ENCODE measurements at places on chromosomes 7 and 10. TPM values are rescaled to one million over a fixed set of nuclear protein-coding genes. Genes with fewer than 3 reads are reported as not detected.

TFR2 gene
- total RNA-seq: 1.1 TPM

CRYGN gene
- 0.16 TPM for total RNA-seq

C10orf53 gene
- total RNA-seq: not detected

HECW1 gene
- total RNA-seq: 2.3 TPM

SPDYE9 gene
- total RNA-seq: not detected

GIMAP2 gene
- total RNA-seq: 5.1 TPM

SNX10 gene
- not detected for total RNA-seq

GNGT1 gene
- not detected for total RNA-seq

KCND2 gene
- total RNA-seq: 0.65 TPM

EBLN1 gene
- total RNA-seq: not detected

BAMBI gene
- 16.2 TPM for total RNA-seq

RET gene
- total RNA-seq: 2.4 TPM

GPR26 gene
- not detected for total RNA-seq

BMPR1A gene
- total RNA-seq: 87.5 TPM

SLC29A4 gene
- total RNA-seq: 1.5 TPM

HOXA7 gene
- total RNA-seq: not detected

NXPH1 gene
- total RNA-seq: not detected

FRMPD2 gene
- not detected for total RNA-seq

PODXL gene
- total RNA-seq: 2.4 TPM

CLDN4 gene
- total RNA-seq: 0.16 TPM

LLCFC1 gene
- not detected for total RNA-seq

ANKMY2 gene
- total RNA-seq: 25.8 TPM

IL6 gene
- 20.2 TPM for total RNA-seq

Measured in hair follicle dermal papilla cell (primary cell).